Stimulated activated CD4-positive, alpha-beta T cell treated with anti-CD3 and anti-CD28 coated beads, TNF-alpha, amount 100 ng/mL, for 4 hours (primary cell): ENCODE measurements at places on chromosomes 3 and 15.

DNA sequence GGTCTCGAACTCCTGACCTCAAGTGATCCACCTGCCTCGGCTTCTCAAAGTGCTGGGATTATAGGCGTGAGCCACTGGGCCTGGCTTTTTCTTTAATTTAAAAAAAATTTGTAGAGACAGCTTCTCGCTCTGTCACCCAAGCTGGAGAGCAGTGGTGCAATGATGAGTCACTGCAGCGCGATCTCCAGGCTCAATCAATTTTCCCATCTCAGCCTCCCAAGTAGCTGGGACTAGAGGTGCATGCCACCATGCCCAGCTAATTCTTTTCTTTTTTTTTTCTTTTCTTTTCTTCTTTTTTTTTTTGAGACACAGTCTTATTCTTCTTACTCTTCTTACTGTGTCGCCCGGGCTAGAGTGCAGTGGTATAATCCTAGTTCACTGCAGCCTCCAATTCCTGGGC lies 19.8 kb downstream of the TUBGCP4 start:
- DNase-seq: no peak

DNA sequence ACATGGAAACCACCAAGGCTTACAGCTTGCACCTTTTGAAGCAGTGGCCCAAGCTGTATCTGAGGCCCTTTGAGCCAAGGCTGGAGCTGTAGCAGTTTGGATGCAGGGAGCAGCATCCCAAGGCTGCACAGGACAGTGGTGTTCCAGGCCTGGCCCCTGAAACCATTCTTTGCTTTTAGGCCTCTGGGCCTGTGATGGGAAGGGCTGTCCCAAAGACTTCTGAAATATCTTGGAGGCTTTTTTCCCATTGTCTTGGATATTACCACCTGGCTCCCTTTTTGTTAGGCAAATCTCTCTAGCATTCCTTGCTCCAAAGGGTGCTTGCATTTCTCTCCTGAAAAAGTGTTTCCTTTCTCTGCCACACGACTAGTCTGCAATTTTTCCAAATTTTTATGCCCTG lies 302.8 kb upstream of the MDFIC2 start:
- DNase-seq: no peak

- no peak for DNase-seq
Observed at GRCh38 chr3:140448001-140448400, 229.9 kb upstream of the TRIM42 start.

- no peak for DNase-seq
Observed at GRCh38 chr3:63724987-63725386, 72.5 kb downstream of the SNTN start.

DNA sequence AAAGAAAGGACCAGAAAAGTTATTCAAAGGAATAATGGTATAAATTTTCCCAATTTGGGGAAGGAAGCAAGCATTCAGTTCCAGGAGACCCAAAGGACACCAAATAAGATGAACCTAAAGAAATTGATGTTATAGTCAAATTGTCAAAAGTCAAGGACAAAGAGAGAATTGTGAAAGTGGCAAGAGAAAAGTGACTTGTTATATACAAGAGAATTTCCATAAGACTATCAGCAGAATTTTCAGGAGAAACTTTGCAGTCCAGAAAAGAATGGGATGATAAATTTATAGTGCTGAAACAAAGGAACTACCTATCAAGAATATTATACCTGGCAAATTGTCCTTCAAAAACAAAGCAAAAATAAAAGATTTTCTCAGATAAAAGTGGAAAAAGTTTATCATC lies 43.8 kb upstream of the FOXB1 start:
- no peak for DNase-seq

DNA sequence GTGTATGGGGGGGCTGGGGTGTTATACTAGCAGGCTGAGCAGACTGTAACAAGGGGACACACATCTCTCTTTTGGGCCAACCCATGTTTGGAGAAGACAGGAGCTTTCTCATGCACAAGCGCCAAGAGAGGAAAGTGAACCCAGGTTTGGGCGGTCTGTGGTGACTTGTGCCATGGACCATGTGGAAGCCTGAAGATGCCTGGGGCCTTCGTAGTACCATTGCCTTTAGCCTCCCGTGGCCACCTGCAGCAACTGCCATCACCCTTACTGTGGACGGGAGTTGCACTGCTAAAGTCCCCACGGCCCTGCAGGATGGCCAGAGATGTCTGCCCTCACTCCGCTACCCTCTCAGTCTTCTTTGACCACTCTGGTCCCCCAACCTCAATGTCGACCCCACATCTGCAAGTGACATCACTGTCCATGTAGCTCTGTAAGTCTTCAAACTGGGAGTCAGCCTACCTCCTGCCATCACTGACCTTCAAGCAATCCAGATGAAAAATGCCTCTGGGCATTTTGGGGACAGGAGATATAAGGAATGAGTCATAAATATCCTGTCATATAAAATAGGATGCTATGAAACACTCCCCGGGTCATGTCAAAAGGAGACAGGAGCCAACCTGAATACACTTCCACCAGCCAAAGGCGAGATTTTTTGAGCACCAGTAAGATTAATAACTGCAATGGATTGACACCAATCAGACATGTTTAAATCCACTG lies 74.7 kb upstream of the C15orf39 start:
- DNase-seq: no peak

- DNase-seq: peak; percentile 62
Observed at GRCh38 chr3:187740421-187741399, 4.6 kb downstream of the BCL6 start.

- peak; percentile 80 for DNase-seq
Observed at GRCh38 chr3:154323891-154324738, at the start of gene DHX36. TSS of gene DHX36 (minus strand) at chr3:154324487. CDS start at chr3:154324416, 71 bp downstream.

- no peak for DNase-seq
Observed at GRCh38 chr15:85491691-85492090, 111.3 kb downstream of the AKAP13 start.
